ENCODE measurements at places on chromosomes 4 and X.

DNA sequence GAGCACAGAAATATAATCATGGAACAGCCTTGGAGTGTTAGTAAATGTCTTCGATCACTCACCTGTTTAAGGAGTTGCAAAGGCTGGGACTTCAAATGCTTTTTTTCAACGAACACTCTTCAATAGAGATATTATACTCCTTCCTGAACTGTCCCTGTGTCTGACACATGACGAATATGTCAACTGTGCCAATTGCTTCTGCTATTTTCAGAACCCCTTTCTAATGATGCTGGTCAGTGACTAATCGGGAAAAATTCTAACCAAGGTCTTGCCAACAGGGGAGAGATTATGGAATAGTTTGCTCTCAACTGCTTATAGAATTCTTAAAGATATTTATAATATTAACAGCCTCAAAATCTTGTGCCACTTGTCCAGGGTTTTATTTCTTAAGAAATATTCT lies 8.5 kb upstream of the KLHL34 start:
- no peak for DNase-seq

GRCh38 chr4:127849505-127850234 lies 31.0 kb upstream of the PLK4 start:
- no peak for DNase-seq

GRCh38 chr4:174012135-174012885 lies 271.2 kb downstream of the FBXO8 start:
- DNase-seq: no peak

GRCh38 chrX:149830192-149830873 lies 48.6 kb downstream of the MAGEA9 start:
- DNase-seq: no peak

- DNase-seq: no peak
Measured at GRCh38 chrX:149476513-149476912, 28.6 kb downstream of the IDS start.

DNA sequence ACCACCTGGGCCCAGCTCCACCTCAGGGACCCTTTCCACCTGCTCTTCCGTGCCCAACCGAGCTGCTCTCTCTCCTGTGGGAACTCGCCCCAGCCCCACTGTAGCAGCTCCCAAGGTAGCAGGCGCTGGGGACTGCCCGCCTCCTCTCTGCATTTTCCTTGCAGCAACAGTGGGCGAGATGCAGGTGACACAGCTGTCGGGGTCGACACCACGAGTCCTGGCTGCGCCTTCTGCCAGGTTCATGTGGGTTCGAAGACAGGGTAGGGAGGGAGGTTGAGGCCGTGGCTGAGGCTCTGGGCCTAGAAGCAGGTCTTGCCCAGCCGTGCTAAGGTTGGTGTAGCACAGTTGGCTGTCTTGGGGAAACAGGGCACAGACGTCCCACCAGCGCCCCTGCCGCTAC lies 245.2 kb upstream of the FSTL5 start:
- no peak for DNase-seq

GRCh38 chr4:114435116-114435515 lies 163.5 kb upstream of the UGT8 start:
- DNase-seq: no peak

DNA sequence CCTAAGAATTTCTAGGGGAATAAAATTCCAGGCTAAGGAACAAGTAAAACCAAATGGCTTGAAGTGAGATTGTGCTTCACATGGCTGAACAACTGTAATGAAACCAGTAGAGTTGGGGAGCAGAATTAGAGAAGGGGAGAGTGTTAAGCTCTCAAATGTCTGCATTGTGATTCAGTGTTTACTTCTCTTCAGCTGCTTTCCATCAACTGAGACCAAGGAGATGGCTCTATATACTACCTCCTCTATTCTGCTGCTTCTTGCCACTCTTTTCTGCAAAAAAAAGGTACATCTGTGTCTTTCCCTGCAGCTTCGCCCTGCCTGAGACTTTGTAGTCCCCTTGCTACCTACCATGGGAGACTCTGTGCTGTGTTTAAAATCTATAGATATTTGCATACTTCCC lies 73.5 kb downstream of the WDFY3 start:
- DNase-seq: no peak

Measured in midbrain (tissue), 1 donor.